ENCODE measurements at places on chromosomes 16 and 17. TPM values are rescaled to one million over a fixed set of nuclear protein-coding genes. Genes with fewer than 3 reads are reported as not detected.

GRCh38 chr17:46850688-46851028 lies 725 bp upstream of the WNT9B start:
- no peak for DNase-seq

DNA sequence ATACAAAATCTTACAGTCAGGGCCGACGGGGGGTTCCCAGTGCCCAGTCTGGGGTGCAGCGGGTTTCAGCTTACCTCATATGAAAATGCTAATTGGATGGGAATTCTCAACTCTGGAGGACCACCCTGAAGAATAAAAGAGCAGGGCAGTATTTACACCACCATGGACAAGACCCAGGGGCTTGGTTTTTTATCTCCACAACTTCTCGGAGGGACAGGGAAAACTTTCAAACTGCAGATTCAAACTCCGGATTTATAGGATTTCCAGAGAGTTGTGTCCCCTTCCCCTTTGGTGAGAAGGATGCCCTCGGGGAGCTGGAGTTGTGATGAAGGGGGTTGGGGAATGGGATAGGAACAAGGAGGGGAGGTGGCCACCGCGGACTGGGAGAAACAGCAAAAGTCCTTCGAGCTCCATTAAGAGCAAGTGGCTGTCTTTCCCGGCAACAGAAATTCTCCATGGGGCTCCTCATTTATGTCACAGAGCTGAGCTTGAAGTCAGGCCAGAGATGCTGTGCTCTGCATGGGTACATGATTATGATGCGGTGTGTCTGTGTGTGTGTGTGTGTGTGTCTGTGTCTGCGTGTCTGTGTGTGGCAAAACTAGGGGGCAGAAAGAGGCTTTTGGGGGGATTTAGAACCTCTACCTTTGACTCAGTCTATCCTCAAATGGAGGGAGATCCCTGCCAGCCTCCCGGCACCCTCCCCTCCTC lies 15.7 kb downstream of the FOXL1 start:
- DNase-seq, result no peak

- no peak for DNase-seq
These were observed 2.0 kb downstream of the RGS11 start for GRCh38 chr16:273547-274421.

GRCh38 chr16:1932050-1933028 lies 10.7 kb downstream of the MSRB1 start:
- DNase-seq, result no peak

GRCh38 chr16:12147681-12148080 lies 171.1 kb downstream of the SNX29 start:
- no peak for DNase-seq

DNA sequence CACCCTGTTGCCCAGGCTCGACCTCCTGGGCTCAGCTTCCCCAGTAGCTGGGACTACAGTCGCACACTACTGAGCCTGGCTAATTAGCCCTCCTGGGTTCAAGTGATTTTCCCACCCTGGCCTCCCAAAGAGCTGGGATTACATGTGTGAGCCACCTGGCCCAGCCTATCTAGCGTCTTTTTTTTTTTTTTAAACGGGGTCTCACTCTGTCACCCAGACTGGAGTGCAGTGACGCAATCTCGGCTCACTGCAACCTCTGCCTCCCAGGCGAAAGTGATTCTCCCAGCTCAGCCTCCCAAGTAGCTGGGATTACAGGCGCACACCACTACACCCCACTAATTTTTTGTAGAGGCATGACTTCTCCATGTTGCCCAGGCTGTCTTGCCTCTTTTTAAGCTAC lies 33.3 kb downstream of the GLG1 start:
- no peak for DNase-seq

DNA sequence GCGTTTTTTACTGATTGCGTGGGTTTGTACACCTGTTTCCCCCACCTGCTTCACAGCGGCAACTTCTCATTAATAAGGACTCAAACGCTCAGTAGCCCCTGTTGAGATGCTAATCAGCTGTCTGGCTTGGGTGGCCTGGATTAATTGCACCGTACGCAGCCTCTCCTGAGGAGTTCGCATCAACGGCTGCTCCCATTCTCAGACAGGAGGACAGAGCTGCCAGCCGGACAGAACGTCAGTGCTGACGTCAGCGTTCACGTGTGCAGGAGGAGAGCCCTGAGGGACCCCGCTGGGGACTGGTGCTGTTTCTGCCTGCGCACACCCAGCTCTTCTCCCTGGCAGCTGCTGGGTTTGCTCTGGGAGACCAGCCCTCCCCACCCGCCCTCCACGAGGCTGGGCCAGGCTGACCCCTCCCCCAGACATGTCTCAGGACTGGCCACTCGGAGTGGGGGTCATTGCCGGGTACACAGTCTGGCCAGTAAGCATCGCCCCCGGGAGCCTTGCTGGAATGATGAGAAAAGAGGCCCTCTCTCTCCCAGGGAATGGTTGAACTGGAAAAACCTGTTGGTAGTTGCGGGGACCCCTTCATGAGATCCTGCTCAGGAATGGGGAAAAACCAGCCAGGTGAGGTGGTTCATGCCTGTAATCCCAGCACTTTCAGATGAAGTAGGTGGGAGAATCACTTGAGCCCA lies 5.7 kb upstream of the BANP start:
- DNase-seq, result peak; percentile 92

- no peak for DNase-seq
These were observed 139.6 kb downstream of the XYLT1 start for GRCh38 chr16:17331071-17331607.

- peak; percentile 69 for DNase-seq
These were observed 38.0 kb upstream of the SNN start for GRCh38 chr16:11630046-11630767.

- no peak for DNase-seq
These were observed 63.1 kb downstream of the BANP start for GRCh38 chr16:88014252-88014781.

- no peak for DNase-seq
These were observed 164.2 kb upstream of the LHX1 start for GRCh38 chr17:36773039-36773438.

GRCh38 chr16:86523166-86523740 lies 12.9 kb downstream of the FOXF1 start:
- DNase-seq, result no peak

DNA sequence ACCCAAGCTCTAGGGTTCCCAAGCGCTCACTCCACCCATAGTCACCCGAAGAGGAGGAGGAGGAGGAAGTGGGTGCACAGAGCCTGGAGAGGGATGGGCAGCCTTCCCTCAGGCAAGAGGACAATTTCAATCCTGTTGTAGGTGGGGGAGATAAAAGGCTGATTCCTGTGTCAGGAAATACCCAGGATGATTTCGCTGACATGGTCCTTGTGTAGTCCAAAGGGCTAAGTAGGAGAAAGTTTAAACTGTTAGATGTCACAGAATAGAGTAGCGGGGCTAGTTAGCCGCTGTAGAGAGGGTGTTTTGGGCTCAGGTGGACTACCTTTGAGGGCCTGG lies 1.3 kb upstream of the EXOC7 start:
- DNase-seq, result no peak

GRCh38 chr17:9356488-9356911 lies 219.1 kb downstream of the STX8 start:
- DNase-seq, result no peak

- DNase-seq, result peak; percentile 77
These were observed 329.4 kb upstream of the CDH5 start for GRCh38 chr16:66036793-66037715.

DNA sequence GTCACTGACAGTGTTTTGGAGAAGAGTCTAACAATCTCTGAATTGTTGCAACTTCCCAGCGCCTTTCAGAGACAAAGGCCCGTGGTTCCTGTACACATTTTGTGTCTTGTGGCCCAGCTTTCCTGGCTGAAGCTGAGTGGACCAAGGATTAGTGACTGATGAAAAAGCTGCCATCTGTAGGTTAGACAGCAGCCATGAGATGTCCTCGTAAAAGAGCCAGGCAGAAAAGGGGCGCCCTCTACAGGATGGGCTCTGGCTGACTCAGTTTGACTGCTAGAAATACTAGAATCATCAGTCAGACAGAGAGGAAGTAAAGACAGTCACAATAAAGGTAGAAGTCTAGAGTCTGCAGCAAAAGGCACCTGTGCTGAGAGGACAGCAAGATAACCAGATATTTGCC lies 26.5 kb upstream of the NF1 start:
- DNase-seq, result no peak

DNA sequence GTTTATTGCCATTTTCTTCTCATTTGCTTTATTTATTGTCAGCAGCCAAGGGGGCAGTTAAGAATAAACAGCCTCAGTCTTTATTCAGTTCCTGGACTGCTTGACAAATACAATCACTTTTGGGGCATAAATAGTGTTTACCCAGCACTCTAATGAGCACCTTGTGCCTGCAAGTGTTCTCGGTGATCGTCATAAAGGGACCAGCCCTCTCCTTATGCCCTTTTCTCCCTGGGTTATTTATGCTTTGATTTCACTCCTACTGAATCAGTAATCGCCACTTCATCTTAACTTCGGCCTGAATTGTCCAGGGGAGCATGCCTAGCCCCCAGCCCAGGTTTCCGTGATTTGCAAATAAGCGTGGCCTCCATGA lies 55.7 kb upstream of the CACNG5 start:
- no peak for DNase-seq

DNA sequence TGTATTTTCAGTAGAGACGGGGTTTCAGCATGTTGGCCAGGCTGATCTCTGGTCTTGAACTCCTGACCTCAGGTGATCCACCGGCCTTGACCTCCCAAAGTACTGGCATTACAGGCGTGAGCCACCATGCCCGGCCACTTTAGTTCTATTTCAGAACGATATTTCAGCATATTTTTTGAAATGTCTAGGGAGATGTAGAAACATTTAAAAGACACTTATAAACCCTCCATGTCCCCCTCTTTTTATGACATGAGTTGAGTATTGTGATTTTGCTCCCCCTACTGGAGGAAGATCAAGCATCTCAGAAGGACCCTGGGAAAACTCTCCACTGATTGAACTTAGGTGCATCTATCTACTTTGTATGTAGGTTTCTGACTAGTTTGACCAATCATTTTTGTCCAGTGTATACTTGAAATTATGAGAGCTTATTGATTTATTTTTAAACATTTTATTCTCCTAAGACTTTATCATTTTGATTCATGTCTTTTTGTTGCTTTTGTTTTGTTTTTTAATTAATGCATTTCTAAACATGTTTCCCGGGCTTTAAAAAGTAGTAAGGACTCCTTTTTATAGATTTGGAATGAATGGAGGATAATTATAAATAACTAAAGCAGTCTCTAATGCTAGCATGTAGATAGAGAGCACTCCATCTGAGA lies 105.1 kb downstream of the CHD9 start:
- DNase-seq, result no peak

GRCh38 chr17:29613352-29613837 lies 9.3 kb downstream of the CORO6 start:
- peak; percentile 93 for DNase-seq

GRCh38 chr16:67579686-67580085 lies 17.4 kb downstream of the CTCF start:
- DNase-seq, result no peak

GRCh38 chr17:325270-326009 lies 27.2 kb downstream of the RPH3AL start:
- DNase-seq, result no peak

- DNase-seq, result no peak
These were observed 4.0 kb downstream of the TMEM170A start for GRCh38 chr16:75460446-75460845.

DNA sequence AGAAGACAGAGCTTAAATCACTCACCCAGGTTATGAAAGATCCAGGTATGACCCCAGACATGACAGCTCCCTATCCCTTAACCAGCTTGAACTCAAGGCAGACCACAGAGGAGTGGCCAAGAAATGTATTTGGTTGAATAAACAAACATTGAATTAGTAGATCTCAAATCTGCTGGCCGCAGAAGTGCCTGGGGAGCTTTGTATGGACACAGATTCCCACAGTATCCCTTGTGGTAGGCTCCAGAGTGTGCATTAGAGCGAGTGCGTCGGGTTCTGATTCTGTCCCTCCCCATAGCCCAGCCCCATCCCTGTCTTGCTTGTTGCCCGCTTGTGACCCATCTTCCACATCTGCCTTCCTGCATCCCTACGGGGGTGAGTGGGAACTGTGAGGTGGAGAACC lies 118.8 kb upstream of the FOXF1 start:
- no peak for DNase-seq

- no peak for DNase-seq
These were observed 21.1 kb upstream of the DOK4 start for GRCh38 chr16:57507136-57508034.

GRCh38 chr17:59558953-59559352 lies 6.5 kb upstream of the DHX40 start:
- no peak for DNase-seq

DNA sequence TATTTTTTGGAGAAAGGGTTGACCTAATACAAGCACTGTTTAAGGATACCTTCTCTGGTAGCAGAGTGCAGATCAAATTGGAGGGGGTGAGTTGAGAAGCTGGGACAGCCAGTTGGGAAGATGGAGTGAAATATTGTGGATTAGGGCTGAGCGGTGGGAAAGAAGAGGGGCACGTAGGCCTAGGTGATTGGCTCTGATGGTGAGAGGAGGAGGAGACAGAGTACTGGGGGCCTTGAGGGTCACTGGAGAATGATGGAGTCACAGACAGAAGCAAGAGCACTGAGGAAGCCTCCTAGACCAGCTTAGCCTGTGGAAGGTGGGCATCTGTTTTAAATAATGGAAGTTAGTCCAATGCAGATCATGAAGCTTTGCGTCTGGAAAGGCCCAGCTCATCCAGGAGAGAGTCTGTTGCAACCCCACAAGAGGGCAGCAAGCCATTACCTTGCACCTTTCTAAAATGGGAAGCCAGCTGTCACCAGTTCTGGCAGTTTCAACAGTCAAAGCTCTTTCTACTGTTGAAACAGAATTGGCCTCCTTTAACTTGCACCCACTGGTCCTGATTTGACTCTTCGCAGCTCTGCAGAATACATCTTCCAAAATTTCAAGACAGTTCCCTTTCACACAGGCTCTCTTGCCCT lies 11.8 kb downstream of the SLC9A5 start:
- DNase-seq, result no peak

GNG13 gene
- not detected for total RNA-seq

TBC1D16 gene
- 32.8 TPM for total RNA-seq

NOXO1 gene
- 0.98 TPM for total RNA-seq

CHST4 gene
- 0.59 TPM for total RNA-seq

SDF2 gene
- total RNA-seq, result 54.1 TPM

DUS1L gene
- 96.4 TPM for total RNA-seq

ABAT gene
- 7.5 TPM for total RNA-seq

RPS15A gene
- total RNA-seq, result 2,955 TPM

ASIC2 gene
- total RNA-seq, result 0.15 TPM

SLC5A11 gene
- total RNA-seq, result 0.16 TPM

HID1 gene
- 6.1 TPM for total RNA-seq

KRTAP4-4 gene
- total RNA-seq, result not detected

HBA1 gene
- 10.4 TPM for total RNA-seq

ABCC12 gene
- total RNA-seq, result not detected

TTC19 gene
- total RNA-seq, result 105 TPM

Data from breast epithelium (tissue), 4 donors.